NCI-H1930 (cell line): ENCODE measurements at places on chromosomes 5 and 9.

DNA sequence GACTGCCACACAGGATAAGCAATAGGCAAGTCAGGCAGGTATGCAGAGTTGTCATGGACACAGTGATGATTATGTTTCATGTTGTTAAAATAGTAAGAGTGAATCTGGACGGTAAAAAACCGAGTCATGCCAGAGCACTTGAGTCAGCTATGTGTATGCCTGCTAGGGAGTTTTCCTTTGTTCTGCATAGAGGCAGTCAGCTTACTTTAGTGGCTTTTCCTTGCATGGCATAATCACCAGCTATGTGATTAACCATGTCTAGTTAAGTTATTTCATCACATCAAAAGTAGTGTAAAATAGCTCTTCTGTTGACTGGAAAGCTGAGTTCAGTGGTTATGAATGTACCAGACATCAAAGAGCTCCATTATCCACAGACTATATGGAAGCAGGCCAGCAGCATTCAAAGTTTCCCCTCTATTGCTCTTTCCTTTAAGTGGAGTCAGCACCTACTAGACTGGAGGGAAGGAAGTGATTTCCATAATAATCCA, 989.8 kb downstream of the TLE1 start:
- no peak for DNase-seq

DNA sequence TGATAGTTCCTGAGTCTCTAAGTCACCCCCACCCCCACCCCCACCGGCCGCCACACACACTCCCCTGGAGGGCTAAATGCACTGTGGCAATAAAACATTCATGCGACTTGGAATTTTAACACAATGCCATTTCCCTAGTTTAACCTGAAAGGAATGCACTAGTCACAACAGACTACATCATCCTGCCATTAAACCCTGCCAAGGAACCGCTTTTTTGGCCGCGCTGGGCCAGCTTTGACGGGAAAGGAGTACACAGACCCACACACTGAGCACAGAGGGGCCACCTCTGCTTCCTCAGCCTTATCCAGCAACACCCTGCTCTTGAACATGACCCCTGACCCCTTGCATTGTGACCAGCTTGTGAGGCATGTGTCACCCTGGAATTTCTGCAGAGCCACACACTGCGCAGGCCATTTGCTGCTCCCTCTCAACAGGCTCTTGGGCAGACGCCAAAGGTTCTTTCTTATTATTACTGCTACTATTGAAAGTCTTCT, 165.3 kb downstream of the BNC2 start:
- DNase-seq = no peak

DNA sequence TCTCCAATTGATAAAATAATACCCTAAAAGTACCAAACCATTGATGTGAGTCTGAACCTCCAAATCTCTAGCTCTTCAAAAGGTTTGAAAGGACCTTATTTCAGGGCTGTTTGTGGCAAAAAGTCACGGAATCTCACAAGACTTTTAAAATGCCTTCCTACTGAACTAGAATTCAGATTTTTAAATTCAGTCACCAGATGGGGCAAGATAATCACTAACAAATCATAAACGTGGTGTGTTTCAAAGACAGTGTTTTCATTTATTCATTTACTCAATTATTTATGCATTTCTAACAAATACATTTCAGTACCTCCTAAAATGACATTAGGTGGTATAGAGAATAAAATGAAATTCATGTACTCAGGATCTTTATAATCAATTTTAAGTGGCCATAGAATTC, 68.2 kb upstream of the SMC2 start:
- DNase-seq = no peak

DNA sequence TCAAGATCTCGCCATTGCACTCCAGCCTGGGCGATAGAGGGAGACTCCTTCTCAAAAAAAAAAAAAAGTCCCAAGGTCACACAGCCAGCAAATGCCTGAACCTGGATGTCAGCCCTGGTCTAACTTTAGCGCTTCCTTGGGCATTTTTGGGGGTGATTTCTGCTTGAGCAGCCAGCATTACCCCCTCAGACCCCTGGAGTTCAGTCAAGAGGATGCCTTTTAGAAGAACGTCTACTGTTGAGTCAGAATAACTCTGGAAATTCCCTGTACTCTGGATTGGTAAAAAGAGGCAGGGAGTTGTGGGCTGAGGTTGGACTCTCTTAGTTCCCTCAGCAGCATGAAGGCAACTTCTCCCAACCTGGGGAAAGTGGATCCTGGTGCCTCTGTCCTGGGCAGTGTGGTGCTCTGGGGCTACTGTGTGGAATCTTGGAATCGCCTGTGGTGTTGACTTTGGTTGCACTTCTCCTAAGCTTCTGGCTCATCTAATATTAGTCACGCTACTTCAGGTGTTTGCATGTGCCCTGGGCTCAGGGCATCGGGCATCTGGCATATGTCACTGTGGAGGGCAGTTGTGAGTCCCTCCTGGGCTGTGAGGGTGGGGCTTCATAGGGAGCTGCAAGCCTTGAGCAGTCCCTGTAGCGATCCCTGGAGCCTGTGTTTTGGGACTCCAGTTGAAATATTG, 32.2 kb downstream of the STXBP1 start:
- no peak for DNase-seq

DNA sequence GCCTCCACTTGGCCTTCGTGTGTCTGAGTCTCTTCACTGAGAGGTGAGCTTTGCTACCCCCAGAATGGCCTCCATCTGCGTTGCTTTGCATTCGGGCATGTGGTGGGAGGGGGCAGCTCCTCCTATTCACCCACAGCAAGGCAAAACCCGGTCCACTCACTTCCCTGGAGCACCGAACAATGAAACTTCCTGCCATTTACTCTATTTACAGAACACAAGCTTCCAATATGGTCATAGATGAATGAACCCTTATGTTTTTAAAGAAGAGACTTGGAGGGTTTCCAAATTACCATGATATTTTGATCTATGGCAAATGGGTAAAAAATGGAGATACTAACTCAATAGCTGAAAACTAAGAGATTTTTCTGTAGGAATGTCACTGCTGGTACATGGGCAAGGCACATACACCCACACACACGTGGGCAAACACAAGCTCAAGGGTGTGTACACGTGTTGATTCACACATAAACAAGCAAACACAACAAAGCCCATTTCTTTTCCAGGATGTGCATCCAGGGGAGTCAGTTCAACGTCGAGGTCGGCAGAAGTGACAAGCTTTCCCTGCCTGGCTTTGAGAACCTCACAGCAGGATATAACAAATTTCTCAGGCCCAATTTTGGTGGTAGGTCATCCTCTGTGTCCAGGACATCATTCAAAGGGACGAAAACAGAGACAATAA, 5.2 kb downstream of the GABRP start:
- no peak for DNase-seq

GRCh38 chr5:39073767-39074016, 507 bp downstream of the RICTOR start:
- DNase-seq = no peak

DNA sequence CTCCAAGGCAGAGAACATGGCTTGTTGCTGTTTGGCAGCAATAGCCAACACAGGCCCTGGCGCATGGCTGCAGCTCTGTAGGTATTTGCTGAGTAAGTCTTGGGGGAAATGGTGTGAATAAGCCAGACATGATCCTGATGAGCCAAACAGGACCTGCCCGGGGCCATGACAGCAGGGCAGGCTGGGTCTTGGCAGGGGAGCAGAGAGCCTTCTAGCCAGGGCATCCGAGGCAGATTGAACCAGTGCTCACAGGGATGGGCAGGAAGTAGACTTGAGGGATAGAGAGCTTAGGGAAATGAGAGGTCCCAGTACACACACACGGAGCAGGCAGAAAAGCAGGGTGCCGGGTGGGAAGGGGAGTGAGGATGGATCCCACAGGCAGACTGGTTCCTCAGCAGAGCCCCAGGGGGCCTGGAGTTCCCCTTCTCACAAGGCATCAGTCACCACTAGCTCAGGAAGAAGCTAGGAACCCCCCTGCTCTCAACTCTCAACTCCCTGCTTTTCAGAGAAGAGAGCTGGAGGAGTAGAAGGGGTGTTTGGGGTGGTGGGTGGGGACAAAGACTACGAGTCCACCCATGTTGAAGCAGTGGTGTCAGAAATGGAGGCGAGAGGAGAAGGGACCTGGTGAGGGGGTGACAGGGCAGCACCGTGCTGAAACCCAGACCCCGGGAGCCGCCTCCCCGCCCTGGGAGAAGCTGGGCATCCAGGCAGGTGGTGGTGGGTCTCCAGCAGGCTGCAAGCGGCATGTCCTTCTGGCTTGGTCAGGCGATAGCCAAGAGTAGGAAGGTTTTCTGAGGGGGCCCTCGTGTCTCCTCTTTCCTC, 111.1 kb downstream of the RGS3 start:
- no peak for DNase-seq

- no peak for DNase-seq
These were observed 368.3 kb upstream of the ST8SIA4 start for GRCh38 chr5:101271416-101271815.

DNA sequence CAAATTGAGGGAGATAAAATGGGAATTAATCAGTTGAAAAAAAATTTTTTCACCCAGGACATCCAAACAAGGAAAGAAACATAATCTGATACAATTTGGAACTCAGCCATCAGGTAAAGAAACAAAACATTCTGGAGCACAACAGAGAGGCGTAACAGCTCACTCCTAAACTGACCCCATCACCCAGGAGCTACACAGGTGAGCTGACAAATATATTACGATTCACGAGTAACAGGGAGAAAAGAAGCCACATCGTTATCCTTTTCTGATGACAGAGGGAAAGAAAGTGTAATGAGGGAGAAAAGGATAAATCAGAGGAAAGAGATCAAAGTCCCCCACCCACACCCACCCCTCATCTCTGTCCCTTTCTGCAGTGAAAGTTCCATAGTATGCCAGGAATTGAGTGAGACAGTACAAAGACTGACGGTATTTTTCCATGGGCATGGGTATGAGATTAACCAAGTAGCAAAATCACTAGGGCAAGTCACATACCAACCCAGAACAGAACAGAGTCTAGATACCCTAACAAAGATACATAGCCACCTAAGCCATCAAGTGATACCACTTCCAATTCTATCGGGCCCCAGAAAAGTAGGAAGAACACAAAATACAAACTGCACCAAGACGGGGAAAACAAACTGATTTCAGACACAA, 45.4 kb downstream of the TMEM245 start:
- no peak for DNase-seq

DNA sequence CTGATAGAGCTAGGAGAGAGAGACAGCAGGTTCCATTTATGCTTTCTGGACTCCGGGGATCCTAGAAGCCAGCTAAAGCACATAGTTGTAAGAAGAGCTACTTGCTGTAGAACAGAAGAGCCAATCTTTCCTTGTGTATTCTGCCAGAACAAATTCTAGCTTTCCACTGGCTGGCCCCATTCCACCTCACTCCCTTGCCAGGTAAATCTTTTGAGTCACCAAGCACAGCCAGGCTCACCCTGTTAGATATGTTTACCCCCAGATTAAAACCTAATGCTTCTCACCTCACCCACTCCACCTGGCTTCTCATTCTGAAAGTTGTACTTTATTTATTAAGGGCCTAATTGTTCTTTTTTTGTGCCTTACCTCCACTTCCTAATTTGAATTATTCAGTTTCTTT, 48.9 kb upstream of the CHD1 start:
- DNase-seq = no peak

DNA sequence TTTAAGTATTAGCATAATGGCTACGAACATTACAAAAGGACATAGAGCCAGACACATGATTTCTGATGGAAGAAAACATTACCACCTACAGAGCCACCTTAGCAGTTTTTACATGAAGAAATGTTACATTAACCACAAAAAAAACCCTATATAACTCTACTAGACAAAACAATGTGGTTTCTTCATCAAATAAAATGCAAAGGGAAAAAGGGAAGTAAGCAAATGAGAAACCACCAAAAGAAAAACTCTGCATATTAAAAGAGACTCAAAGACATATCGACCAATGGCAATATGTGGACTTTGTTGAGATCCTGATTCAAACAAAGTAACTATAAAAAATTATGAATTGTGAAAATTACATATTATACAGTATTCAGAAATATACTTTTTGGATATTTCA, 132.7 kb downstream of the TSSK1B start:
- no peak for DNase-seq

DNA sequence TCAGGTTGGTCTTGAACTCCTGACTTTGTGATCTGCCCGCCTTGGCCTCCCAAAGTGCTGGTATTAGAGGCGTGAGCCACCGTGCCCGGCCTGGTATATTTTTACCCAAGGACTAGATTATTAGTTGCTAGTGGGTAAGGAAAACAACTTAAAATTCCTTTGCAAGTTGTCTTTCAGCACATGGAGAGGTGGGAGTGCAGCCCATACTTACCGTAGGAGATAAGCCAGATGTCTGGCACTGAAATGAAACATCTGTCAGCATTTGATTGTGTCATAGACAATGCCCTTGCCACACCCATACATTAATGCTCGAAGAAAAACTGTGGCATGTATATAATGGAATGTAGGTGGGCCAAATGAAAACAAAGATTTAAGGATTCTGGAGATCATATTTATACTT, 36.6 kb upstream of the ANKH start:
- DNase-seq = no peak

DNA sequence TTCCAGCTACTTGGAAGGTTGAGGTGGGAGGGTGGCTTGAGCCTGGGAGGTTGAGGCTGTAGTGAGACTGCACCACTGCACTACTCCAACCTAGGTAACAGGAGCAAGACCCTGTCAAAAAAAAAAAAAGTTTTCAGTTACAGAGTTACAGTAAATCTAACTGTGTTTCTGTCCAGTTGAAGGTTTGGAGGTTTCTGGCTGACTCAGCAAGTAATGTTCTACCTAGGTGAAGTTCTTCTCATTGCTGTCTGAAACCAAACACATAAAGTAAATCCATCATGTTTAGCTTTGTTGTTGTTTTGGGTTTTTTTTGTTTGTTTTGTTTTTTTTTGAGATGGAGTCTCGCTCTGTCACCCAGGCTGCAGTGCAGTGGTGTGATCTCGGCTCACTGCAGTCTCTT, 7.9 kb upstream of the ANKHD1 start:
- DNase-seq = no peak

- no peak for DNase-seq
These were observed 48.8 kb downstream of the FANCC start for GRCh38 chr9:95268681-95269080.

DNA sequence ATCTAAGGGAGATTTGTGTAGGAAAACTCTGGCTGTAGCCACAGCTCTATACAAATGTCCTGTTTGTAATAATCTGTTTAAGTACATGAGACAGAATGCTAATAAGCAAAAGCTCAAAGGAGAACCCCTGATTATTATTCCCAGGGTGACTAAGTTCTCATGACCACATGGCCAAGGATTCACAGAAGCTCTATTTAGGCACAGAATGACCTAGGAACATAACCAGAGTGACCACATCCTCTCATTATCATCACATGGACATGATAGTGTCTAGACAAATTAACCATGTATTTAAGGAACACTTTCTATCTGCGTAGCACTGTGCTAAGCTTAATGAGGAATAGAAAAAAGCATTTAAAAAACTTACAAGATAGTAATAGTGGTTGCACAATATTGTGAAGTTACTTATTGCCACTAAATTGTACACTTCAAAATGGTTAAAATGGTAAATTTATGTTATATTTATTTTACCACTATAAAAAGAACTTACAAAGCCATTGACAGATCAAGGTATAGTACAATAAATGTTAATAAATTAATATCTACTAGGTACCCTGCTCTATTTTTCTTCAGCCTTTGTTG, 56.3 kb downstream of the STX17 start:
- no peak for DNase-seq
